ENCODE measurements at places on chromosomes 16 and 17.

GRCh38 chr16:58317608-58318152 is 22.9 kb upstream of the PRSS54 start:
- no peak for DNase-seq

DNA sequence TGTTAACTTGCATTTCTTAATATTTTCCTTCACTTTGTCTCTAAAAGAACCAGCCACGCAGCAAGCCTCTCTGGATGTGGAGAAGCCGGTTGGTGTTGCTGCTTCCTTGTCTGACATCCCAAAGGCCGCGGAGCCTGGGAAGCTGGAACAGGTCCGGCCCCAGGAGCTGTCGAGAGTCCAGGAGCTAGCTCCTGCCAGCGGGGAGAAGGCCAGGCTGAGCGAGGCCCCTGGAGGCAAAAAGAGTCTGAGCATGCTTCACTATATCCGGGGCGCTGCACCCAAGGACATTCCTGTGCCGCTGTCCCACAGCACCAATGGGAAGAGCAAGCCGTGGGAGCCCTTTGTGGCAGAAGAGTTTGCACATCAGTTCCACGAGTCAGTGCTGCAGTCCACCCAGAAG is 22.8 kb downstream of the GINS2 start:
- DNase-seq = no peak

- no peak for DNase-seq
Observed at GRCh38 chr17:82531431-82531881, 11.9 kb downstream of the FOXK2 start.

GRCh38 chr16:86406056-86406455 is 104.3 kb upstream of the FOXF1 start:
- no peak for DNase-seq

GRCh38 chr17:76635659-76636360 is 7.7 kb downstream of the ST6GALNAC1 start:
- no peak for DNase-seq

DNA sequence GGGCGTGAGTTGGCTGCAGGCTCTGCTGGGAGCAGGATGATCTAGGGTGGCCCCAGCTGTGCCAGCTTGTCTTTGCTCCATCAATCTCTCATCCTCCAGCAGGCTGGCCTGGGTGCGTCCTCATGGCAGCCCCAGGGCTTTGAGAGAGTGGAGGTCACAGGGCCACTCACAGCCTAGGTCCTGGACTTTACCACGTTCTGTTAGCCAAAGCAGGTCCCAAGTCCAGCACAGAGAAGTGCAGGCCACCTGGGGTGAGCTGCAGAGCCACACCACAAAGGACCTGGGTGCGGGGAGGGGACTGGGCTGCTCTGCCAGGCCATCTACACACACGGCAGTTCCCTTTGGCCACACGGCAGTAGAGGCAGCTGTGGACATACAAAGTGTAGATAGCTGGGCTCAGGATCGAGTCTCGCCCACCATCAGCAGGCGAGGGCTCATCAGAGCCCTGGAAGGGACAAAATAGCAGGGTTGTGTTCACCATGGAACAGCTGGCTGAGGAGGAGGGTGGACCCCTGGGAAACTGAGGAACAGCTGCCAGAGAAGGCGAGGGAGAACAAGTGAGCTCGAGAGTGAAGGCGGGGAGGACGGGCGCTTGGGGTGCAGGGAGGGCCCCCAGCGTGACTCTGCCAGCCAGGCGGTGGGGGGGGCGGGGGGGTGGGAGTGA is 30.0 kb downstream of the SREBF1 start:
- DNase-seq = no peak

All from activated naive CD8-positive, alpha-beta T cell treated with anti-CD3 and anti-CD28 coated beads, Interleukin-2, amount 10 ng/mL, durations not matched to agents 7 days and 5 days (primary cell).